Calu3 (cell line): ENCODE measurements at places on chromosomes 1 and 21. TPM values are rescaled to one million over a fixed set of nuclear protein-coding genes. Genes with fewer than 3 reads are reported as not detected.

Gene LIN28A
- not detected in 2 replicates for total RNA-seq

Gene NPPA
- total RNA-seq = not detected in 2 replicates

Gene NGF
- total RNA-seq = not detected in 2 replicates

Gene OLFML2B
- not detected in 2 replicates for total RNA-seq

Gene PRAMEF9
- not detected in 2 replicates for total RNA-seq

Gene HCN3
- 11.8 and 19.6 TPM in 2 replicates for total RNA-seq

Gene ADGRL4
- total RNA-seq = not detected in 2 replicates

Gene HJV
- total RNA-seq = not detected in 2 replicates

Gene APCS
- 0.66 TPM in 1 of 2 replicates, not detected in the other for total RNA-seq

Gene ADAR
- total RNA-seq = 298 and 388 TPM in 2 replicates

Gene STIL
- 52.5 and 62.4 TPM in 2 replicates for total RNA-seq

Gene METTL25B
- total RNA-seq = 52.7 and 63.8 TPM in 2 replicates

Gene CADM3
- not detected in 2 replicates for total RNA-seq
